Activated gamma-delta T cell treated with anti-CD3 and anti-CD28 coated beads, Interleukin-2, amount 50 U/mL, for 16 hours (primary cell): ENCODE measurements at places on chromosomes 16 and 17.

DNA sequence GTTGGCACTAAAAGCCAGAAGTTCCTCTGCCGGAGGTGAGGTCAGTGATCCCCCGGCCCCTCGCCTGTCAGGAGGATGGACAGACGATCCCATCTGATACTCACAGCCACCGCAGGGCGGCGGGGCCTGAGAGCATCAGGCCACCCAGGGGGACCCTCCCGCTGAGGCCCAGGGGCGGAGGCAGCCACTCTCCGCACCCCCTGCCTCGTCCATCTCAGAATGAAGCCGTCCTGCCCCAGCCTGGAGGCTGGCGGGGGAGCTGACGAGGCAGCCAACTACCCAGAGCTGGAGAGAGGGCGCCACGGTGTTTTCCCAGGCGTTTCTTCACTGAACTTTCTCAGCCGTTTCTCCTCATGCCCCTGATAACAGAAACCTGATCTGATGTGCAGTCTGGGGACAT lies 22.6 kb downstream of the TPSD1 start:
- no peak for DNase-seq

- DNase-seq: peak; percentile 72
Observed at GRCh38 chr16:27179500-27180072, 23.7 kb upstream of the KDM8 start.

DNA sequence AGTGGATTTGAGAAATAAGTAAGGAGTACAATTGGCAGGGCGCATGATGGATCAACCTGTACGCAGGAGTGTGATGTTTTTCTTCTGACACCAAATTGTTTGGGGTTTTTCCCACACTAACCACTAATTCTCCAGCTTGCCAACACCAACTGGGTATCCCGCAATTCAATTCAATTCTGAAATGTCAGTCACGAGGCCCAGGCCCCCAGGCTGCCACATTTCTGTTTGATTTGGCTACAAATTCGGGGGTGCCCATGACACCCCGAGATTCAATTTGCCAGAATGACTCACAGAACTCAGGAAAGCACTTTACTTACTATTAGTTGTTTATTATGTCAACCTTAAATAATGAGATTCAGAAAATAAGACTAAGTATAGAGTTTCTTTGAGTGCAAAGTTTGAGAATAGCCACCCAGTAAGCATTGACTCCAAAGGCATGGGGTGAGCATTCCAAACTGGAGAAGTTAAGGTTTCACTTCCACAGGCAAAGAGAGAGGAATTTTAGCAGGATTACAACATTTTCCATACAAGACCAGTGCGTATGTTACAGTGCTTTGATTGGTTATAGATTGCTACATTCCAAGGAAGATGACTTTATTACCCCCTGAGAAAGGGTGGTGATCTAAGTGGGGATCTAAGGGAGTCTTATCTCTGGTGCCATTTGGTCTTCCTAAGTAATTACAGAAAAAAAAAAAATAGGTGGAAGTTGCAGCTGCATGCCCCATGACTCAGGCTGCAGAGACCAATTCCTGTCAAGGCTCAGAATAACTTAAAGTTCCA lies 11.5 kb downstream of the SLC46A1 start:
- DNase-seq: no peak

- DNase-seq: no peak
Observed at GRCh38 chr17:14228903-14229302, 7.8 kb downstream of the CDRT15 start.

- DNase-seq: no peak
Observed at GRCh38 chr17:46925185-46925868, 2.4 kb downstream of the GOSR2 start.

GRCh38 chr16:62741692-62742091 lies 705.5 kb upstream of the CDH8 start:
- no peak for DNase-seq

- DNase-seq: no peak
Observed at GRCh38 chr17:58275417-58275816, 5.3 kb downstream of the MPO start.

- no peak for DNase-seq
Observed at GRCh38 chr16:305916-306626, 23.1 kb downstream of the PDIA2 start.

- no peak for DNase-seq
Observed at GRCh38 chr16:16045879-16046278, 96.5 kb downstream of the ABCC1 start.

DNA sequence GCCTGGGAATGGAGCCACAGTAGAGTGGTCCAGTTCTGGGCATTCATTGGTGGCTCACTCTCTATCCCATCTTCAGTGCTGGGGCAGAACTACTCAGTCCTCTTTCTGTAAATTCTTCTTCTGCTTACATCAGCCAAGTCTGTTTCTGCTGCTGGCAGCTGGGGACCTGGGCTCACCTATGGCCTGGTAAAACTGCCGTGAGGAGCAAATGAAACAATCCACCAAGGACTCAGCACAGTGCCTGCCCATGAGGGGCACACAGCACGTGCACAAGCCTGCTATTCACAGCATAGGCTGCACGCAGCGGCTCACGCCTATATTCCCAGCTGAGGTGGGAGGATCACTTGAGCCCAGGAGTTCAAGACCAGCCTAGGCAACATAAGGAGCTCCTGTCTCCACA lies 30.9 kb upstream of the SNN start:
- no peak for DNase-seq

DNA sequence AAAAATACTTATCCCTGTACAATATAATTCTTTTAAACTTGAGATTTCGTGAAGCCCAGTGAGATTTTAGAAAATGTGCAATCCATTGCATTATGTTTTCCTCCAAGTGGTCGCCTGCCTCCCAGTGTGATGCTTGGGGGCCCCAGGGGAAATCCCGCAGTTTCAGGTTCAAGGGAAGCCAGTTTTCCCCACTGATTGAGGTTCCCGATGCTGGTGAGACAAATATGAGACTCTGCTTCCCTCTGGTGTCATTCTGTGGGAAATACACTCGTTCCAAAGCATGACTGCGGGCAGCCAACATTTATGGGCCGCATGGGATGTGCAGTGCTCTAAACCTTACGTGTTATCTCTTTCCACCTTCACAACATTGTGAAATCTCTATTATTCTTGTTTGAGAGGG lies 200.8 kb downstream of the PRKCB start:
- peak; percentile 12 for DNase-seq

GRCh38 chr16:10752843-10753523 lies 9.3 kb downstream of the NUBP1 start:
- no peak for DNase-seq

DNA sequence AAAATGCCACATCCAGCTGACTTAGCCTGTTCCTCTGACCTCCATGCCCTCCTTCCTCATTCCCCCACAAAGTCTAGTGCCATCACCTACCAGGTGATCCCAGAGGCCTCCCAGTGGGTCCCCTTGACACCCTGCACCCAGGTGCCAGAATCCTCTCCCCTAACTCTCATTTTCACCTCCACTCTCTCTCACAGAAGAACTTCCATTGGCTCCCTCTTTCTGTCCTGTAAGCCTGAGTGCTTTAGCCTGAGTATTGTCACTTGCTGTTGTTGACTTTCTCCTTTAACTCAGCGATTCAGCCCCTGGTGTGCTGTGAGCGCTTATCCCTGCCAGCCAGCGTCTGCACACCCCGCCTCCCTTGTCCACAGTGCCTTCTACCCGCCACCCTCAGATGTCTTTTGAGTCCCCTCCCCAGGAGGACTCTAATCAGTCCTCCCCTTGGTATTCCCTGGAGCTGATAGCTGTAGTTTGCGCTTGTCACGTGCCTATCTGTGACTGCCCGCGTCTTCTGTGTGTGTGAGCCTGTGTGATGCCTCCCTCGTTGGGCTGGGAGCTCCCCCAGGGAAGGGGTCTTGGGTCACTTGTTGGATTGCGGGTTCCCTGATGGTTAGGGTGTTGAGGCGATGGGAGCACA lies 31.9 kb downstream of the ARHGAP23 start:
- DNase-seq: no peak

- DNase-seq: no peak
Observed at GRCh38 chr17:75059369-75060345, 12.6 kb downstream of the KCTD2 start.

GRCh38 chr17:64236827-64237403 lies 26.1 kb downstream of the TEX2 start:
- no peak for DNase-seq

DNA sequence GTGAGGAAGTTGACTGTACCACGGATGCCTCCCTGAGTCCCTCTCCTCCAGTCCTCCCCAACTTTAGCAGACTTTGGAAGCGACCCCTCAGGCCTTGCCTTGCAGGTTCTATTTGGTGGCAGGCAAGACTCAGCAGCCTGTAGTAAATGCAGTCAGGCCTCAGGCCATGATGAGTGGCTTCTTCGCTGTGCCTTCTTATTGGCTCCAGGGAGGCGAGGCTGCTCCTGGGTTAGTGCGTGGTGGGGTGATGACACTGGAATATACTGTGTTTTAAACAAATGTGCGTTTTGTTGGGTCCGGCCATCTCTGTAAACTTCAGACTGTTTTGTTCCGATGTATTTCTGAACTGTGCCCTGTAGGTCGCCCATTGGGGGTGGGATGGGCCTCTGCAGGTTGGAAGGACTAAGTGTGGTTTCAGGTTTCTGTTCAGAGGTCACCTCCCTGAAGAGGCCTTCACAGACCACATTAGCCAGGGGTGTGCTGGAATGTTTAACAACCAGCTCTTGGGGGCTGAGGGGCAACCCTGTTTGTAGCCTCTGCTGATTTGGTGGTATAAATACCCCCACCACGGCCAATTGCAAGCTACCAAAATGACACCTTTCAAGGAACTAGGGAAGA lies 62.5 kb downstream of the CYLD start:
- DNase-seq: no peak

DNA sequence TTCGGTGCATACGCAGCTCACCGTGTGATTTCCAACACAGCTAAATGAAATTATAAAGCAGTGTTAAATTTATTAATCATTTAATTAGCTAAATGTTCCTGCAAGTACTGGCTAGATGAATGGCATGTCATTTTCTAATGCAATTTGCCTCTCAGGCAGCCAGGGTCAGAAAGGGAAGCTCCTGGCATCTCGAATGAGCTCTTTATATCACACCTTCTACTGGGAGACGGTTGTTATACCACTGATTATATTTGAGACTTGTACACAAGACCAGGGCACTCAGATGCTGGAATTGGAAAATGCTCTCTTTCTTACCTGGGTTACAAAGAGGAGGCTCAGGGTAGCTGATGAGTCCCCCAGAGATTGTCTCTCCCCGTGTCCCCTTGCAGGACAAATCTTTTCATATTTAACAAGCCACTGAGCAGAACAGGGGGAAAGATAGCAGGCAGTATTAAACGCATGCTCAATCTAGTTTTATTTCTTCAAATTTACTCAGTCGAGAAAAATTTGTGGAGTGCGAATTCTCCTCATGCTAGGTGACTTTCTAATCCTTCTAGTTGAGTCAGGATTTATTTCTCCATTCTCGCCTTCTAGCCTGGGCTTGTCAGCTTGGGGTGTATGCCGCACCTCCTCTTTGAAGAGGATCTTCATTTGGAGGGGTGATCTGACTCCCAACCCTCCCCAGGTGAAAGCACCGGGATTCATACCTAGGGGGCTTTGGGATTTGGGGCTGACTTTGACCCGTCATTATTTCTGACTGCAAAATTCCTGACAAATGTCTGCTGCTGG lies 441.1 kb downstream of the MAF start:
- DNase-seq: no peak

DNA sequence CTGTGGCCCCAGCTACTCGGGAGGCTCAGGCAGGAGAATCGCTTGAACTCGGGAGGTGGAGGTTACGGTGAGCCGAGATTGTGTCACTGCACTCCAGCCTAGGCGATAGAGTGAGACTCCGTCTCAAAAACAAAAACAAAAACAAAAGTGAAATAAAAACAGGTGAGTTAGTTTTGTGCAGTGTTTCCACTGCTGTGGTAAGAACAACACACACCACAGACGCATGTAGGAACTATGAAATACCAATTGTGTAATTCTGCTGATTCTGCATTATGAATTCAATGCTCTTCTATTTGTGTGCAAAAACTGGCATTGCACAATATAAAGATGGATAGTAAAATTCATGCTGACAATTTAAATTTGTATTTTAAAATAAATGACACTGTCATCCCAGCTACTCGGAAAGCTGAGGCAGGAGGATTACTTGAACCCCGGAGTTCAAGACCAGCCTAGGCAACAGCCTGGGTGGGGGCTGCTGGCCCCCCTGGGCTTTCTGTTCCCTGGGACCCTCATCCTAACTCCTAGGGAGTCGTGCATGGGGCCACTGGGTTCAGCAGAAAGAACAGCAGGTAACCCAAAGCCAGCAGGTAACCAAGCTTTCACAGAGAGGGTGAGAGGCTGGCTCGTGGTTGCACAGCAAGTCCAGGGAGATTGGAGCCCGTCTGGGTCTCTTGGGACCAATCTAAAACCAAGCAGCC lies 10.6 kb upstream of the RHBDF2 start:
- DNase-seq: no peak

GRCh38 chr16:59356709-59357108 lies 622.6 kb upstream of the GOT2 start:
- DNase-seq: no peak

DNA sequence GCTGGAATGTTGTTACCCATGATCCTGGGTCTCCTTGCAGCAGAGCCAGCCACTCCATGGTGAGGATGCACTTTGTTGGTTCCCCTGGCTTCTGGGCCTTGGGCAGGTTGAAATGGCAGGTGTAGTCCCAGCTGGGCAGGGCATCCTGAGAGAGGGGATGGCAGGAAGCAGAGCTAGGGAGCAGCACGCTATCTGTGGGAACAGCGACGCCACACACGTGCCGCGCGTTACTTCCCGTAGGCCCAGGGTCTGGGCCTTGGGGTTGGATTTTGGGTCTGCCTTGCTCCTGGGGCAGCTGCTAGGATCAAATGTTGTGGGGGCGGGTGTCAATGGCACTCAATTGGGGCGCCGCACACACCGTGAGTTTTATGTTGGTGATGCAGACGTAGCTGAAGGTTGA lies 368.0 kb downstream of the CPPED1 start:
- DNase-seq: no peak

DNA sequence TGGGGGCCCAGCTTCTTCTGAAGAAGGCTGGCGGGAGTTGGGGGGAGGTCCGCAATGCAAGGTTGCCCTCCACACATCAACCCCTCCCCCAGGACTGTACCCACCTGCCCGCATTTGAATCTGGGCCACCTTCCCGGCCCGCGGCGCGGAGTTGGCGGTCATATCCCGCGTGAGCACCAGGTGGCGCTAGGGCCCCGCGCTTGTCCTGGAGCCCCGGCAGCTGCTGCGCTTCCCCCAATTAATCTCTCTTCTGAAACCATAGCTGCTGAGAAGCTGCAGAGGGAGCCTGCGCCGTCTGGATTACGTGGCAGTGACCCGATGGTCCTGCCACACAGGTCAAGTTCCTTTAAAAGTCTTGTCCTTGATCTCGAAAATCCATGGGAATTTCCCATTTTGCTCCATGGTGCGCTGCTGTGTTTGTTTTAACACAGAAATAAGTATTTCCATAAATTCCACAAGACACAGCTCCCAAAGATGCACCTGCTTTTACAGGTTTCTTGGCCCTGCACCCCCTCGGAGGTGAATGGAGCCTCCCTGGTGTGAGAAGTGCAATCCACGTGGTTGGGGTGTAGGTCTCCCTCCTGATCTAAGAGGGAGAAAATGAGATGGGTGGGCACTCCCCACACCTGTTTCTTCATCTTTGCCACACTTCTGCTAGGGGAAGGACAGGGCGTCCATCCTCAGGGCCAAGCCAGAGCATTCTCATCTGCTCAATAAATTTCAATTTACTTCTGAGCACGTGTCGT lies 22.1 kb downstream of the COX4I1 start:
- peak; percentile 74 for DNase-seq

- DNase-seq: no peak
Observed at GRCh38 chr16:51107742-51108141, 43.3 kb downstream of the SALL1 start.

GRCh38 chr17:81489012-81489997 lies 23.3 kb downstream of the ACTG1 start:
- DNase-seq: no peak

- DNase-seq: no peak
Observed at GRCh38 chr16:23781176-23781575, 26.4 kb downstream of the CHP2 start.
